ENCODE measurements at places on chromosomes 11 and 22.

- no peak for DNase-seq
These were observed 70.8 kb downstream of the RNF169 start for GRCh38 chr11:74819400-74819799.

DNA sequence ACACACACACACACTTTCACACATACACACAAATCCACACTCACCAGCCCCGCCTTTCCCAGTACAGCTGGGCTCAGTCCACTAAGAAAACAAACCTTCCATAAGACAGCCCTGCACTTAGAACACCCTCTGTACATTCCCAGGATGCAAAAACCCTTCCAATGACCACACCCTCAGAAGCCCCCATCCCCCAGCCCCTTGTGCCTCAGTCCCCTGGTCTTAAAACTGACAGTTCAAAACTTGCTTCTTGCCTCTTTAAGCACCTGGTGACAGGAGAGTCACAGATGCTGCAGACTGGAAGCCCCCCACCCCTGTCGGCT is 23.0 kb downstream of the APLNR start:
- no peak for DNase-seq

DNA sequence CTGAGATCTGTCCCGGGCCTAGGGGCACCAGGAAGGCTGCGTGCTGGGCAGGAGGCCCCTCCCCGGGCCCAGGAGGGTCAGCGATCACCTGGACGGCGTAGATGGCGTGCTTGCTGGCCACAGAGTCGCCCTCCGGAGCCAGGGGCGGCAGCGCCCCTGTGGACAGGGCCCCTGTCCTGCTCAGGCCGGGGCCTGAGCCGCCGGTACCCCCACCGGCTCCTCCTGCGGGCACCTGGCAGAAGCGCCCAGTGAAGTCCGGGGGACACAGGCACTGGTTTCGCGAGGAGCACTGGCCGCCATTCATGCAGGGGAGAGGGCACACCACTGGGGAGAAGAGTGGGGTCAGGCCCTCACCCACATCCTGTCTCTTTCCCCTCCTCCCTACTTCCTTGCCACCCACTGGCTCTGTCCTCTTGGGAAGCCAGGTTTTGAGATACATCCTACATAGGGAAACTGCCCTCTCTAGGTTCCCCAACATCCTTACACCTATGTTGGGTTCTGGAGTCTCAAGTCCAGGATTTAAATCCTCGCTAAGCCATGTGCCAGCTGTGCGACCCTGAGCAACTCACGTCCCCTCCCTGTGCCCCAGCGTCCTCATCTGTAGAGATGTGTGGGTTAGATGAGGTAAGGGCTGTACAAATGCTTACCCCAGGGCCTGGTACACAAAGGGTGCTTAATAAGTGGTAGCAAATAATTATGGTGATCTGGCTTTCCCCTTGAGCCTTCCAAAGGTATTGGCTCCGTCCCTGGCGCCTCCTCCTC is 3.9 kb downstream of the LTBP3 start:
- DNase-seq = no peak

DNA sequence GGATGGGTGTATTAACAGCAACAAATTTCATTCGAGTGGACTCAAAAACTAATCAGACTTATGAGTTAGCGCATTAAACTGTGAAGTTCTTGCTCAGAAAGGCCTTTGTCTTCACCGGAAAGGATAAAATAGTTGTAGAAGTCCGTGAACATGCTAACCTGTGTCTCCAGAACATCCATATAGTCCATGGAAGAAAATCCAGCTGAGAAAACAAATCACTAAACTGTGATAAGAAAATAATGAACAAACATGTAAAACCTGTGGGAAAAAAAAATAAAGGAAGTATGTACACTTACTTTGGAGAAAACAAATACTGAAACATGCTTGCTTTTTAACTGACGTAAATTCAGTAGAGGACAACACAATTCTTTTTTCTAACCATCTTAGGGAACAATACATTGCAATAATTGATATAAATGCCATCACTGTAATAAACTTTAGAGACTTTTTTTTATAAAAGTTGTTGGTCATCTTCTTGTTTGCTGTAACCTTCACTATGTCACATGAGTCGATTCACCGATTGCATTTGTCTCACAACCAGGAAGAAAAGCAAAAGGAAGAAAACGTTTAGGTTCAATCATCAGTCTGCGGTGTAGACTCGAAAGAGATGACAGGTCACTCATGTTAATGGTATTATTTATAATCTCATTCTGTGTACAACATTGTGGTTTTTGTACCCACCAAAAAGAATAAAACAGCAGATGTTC is 41.9 kb downstream of the MSANTD4 start:
- no peak for DNase-seq

- DNase-seq = no peak
These were observed 20.6 kb downstream of the IFT27 start for GRCh38 chr22:36755316-36755715.

GRCh38 chr11:68412593-68413475 is 47.7 kb upstream of the PPP6R3 start:
- no peak for DNase-seq

DNA sequence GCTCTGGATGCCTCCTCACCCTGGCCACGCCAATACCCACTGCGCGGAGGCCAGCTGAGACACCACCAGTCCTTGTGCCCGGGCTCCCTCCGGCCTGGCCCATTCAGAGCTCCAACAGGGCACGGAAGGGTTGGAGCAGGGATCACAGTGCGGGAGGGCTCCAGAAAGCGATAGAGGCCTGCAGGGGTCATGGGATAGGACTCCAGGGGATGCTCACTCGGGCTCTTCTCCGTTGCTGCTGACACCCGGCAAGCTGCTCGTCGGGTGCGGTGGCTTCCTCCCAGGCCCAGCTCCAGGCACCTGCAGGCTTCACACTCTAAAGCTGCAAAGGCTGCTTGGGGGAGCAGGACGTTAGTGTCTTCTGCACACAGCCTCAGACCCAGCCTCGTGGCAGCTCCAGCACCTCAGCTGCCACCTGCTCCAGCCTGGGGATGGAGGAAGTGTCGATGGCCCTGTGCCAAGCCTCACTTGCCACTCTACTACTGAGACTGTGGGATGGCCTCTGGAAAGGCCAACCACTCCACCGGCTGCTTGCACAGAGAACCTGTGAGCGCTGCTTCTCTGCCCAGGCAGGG is 10.6 kb downstream of the WNT7B start:
- no peak for DNase-seq

- peak; percentile 18 for DNase-seq
These were observed 9.8 kb upstream of the FAM111B start for GRCh38 chr11:59097113-59097708.

- DNase-seq = no peak
These were observed 26.8 kb downstream of the ADM start for GRCh38 chr11:10331548-10332289.

GRCh38 chr11:35157814-35158700 is 19.1 kb downstream of the CD44 start:
- DNase-seq = no peak

DNA sequence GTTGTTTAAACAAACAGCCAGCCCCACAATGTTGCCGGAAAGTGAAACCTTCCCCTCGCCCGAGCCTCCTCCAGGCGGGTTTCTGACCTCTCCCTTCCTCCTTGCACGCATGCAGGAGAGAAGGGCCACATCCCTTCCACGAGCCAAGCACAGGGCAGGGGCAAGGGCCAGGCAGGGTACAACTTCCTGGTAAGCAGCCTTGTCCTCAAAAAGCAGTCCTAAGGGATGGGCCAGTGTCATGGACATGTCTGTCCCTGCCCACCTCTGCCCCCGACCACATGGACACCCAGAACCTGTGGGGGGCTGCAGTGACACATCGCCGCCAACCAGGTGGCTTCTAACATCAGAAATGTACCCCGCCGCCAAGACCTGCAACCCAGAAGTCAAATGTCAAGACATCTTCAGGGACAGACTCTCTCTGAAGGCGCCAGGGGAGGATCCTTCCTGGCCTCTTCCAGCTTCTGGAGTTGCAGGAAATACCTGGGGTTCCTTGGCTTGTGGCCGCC is 145.3 kb downstream of the CRYBB2 start:
- no peak for DNase-seq

DNA sequence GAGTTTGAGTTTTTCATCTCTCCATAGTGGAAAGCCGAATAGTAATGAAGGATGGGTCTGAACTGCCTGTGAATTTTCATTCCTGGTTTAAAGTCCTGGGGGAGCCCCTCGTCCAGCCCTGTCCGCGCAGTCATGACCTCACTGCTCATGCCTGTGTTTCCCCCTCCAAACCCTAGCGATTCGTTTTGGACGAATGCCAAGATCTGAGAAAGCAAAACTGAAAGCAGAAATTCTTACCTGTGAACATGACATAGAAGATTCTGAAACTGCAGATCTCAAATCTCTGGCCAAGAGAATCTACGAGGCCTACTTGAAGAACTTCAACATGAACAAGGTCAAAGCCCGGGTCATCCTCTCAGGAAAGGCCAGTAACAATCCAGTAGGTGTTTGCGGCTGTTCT is 30.5 kb downstream of the CDPF1 start:
- DNase-seq = no peak

DNA sequence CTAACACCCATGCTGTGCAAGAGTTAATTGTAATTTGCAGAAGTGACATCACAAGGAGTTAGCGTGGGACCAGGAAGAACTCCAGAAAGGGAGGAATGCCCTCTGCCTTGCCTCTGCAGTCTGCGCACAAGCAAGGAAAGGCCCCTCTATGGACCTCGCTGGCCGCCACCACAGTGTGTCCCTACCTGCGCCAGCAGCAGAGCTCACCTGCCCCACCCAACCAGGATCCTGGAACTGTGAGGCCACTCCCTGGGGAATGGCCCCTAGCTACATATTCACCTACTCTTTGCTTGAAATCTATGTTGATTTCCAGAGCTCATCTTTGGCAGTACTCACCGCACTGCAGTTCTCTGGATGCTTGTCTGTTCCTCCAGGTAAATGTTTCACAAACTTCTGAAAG is 72.0 kb upstream of the MTNR1B start:
- no peak for DNase-seq

- no peak for DNase-seq
These were observed 72.0 kb upstream of the IGLL5 start for GRCh38 chr22:22815397-22816170.

DNA sequence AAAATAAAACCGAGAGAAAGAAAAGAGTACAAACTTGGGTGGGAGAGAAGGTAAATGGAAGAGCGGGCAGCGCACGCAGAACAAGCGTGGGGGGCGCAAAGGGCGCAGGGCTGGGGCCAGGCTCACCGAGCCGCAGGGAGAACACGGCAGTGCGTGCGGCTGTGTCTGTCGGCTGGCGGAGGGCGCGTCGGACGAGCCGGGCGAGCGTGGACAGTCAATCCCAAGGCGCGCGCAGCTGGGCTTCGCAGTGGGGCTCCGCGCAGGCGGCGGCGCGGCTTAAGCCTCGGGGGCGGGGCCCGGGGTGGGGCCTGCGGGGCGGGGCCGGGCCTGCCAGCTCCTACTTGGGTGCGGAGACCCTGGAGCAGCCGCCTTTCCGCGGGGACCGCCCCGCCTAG is at the start of gene UCP2:
TSS of gene UCP2 (minus strand) at position 249 of the 395 bp plus-strand sequence. CDS start 4,465 bp downstream, outside the sequence.
- peak; percentile 67 for DNase-seq

- DNase-seq = no peak
These were observed 2.8 kb downstream of the ZFTA start for GRCh38 chr11:63765688-63766241.

GRCh38 chr22:44802071-44802700 is 49.8 kb downstream of the ARHGAP8 start:
- no peak for DNase-seq

DNA sequence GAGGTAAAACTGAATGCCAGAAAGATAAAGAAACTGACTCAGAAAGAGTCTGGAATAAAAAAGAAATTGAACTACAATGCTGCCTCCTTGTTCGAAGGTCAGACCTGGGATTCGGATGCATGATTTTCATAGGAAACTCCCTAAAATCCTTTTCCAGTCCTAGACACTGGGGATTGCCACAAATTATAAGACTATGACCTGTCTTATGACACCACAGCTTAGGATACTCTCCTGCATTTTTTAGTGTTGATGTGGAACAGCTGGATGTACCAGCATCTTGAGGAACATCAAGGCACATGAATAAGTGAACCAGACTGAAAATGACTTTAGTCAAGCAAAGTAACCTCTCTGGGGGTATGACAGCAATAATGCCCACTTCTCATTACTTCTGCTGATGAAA is 9.0 kb downstream of the KIRREL3 start:
- DNase-seq = no peak

- DNase-seq = no peak
These were observed 28.0 kb downstream of the ZC3H12C start for GRCh38 chr11:110121204-110121603.

DNA sequence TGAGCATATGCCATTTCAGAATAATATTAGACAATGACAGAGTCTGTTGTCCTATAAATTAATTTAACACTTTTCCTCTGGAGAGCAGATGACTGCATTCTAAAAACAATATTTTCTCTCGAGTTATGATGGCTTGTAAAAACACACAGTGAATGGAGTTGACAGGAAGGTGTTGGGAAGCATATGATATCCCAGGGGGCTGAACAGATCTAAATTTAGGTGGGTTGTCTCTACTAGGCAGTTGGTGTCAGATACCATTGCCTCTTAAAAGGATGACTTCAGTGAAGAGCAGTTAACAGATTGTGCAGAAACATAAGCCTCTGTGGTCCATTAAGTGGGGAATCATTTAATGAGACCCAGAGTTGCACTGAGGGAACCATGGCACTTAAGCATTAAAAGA is 30.7 kb downstream of the SVIP start:
- no peak for DNase-seq

DNA sequence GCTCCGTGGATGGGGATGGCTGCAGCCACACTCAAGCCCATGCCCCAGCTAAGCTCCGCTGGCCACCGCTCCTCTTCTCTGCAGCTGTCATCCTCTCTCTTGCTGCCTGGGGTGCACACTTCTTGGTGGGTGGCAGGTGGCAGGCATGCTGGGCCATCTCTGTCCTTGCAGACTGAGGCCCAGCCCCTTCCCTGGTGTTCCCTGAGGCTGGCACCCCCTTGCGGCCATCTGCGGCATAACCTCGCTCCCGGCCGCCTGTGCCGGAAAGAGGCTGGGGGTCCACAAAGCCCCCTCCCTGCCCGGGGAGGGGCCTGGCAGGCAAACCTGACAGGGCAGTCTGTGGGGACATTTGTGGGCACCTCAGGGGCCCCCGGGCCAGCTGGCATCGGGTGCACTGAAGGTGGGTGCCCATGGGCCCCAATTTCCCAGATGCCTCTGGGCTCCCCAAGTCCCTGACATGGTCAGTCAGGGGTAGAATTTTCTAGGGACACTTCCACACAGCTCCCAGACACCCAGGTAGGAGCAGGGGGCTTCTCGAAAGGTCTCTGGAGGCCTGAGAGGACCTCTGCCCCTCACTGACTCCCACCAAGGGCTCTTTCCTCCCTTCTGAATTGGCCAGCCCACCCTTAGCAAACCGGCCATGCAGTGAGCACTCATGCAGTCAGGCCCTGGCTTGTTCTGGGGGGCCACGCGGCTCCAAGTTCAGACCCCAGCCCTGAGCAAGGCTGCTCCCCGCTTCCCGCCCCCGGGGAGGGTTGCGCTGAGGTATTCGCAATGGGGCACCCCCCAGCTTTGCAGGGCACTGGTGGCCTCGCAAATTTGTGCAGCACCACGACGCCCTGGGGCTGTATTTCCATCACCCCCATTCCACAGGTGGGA is 23.5 kb upstream of the TH start:
- DNase-seq = no peak

- DNase-seq = no peak
These were observed 69.8 kb upstream of the MTMR2 start for GRCh38 chr11:95993438-95994298.
